ENCODE measurements at places on chromosomes 4 and X.

- DNase-seq: no peak
Measured at GRCh38 chr4:67702166-67702565, 1.2 kb upstream of the UBA6 start.

DNA sequence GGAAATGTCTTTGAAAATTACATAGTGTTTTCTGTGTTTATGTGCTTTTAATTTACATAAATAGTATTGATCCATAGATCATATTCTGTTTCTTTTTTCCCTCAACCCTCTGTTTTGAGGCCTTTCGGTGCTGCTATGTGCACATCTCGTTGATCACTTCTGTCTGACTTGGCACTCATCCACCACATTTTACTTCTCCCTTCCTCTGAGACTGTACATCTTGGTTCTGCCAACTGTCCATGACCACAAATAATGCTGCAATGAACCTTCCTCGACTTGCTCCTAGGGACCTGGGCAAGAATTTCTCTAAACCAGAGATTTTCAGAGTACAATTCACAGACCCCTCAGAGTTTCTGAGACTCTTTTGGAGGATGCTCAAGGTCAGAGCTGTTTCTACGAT lies 74.4 kb downstream of the RTL5 start:
- no peak for DNase-seq

- DNase-seq: no peak
Measured at GRCh38 chr4:42225286-42225685, 72.8 kb upstream of the BEND4 start.

GRCh38 chrX:71493111-71493613 lies 39.7 kb upstream of the OGT start:
- DNase-seq: no peak

- no peak for DNase-seq
Measured at GRCh38 chr4:1082215-1083182, 30.9 kb downstream of the RNF212 start.

GRCh38 chr4:99529228-99529627 lies 18.4 kb downstream of the C4orf17 start:
- DNase-seq: no peak

- DNase-seq: no peak
Measured at GRCh38 chr4:7785017-7785416, 154.6 kb downstream of the AFAP1 start.

GRCh38 chr4:189870511-189871234 lies 70.0 kb upstream of the FRG1 start:
- DNase-seq: no peak

Data from activated naive CD8-positive, alpha-beta T cell treated with anti-CD3 and anti-CD28 coated beads, Interleukin-2, amount 50 U/mL, for 24 hours (primary cell).